ENCODE measurements at places on chromosomes 5 and 9.

- DNase-seq, result no peak
Measured at GRCh38 chr5:163404364-163405173, 32.8 kb upstream of the CCNG1 start.

DNA sequence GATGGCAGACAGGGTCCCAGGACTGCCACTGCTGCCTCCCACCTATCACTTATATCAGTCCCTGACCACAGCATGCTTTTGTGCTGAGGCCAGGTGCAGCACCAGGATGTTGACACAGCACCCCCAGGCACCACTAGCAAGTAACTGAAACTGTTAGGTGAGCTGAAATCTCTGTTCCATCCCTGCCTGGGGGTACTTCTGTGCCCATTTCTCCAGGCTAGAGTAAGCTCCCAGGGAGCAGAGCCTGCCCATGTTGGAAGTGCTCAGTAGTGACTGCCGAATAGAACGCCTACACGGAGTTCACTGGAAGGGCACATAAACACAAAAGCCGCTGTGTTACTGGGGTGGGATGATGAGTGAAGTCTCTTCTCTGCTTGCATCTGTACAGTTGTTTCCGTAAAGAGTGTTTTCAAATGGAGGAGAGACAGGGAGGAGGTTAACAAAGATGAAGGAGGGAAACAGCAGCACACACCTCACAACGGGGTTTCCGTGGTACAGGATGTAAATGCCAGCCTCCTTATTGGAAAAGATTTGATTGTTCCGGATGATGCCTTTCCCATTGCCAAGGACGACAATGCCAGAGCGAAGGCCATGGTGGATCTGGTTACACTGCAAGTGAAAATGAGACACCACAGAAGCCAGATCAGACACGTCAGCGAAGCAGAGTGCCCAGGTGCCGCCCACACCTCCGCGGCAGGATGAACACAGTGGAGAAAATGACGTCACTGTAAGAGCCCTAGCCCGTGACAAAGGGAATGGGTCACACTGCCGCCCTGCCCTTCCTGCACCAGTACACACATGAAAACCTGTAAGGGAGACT, 43.1 kb downstream of the POLR1E start:
- peak; percentile 66 for DNase-seq

GRCh38 chr5:98454407-98454806, 319.1 kb upstream of the RGMB start:
- no peak for DNase-seq

GRCh38 chr5:139131062-139131461, 67.1 kb downstream of the SIL1 start:
- no peak for DNase-seq

All from activated T-cell treated with anti-CD3 and anti-CD28 coated beads for 24 hours (primary cell).